ENCODE measurements at places on chromosomes 3 and 15. TPM values are rescaled to one million over a fixed set of nuclear protein-coding genes. Genes with fewer than 3 reads are reported as not detected.

TRAT1 gene
- total RNA-seq = not detected

ZIC4 gene
- total RNA-seq = not detected

MON1A gene
- 11.5 TPM for total RNA-seq

TM4SF4 gene
- total RNA-seq = not detected

ZMYND10 gene
- 0.33 TPM for total RNA-seq

IMPG2 gene
- total RNA-seq = 0.50 TPM

QTRT2 gene
- 20.8 TPM for total RNA-seq

RASL12 gene
- not detected for total RNA-seq

FGD5 gene
- not detected for total RNA-seq

RBP2 gene
- total RNA-seq = not detected

TMEM212 gene
- total RNA-seq = not detected

PRR20G gene
- not detected for total RNA-seq

EDC3 gene
- 10.2 TPM for total RNA-seq

ILDR1 gene
- 1.2 TPM for total RNA-seq

KNL1 gene
- 7.4 TPM for total RNA-seq

TAGLN3 gene
- total RNA-seq = 2.8 TPM

DPPA4 gene
- total RNA-seq = not detected

CYP11A1 gene
- total RNA-seq = 2.3 TPM

SLC9A9 gene
- 4.3 TPM for total RNA-seq
